Activated CD8-positive, alpha-beta memory T cell treated with anti-CD3 and anti-CD28 coated beads for 1 hour (primary cell): ENCODE measurements at places on chromosomes 1 and 21.

- peak; percentile 71 for DNase-seq
Observed at GRCh38 chr1:226679853-226680516, 59.1 kb downstream of the ITPKB start.

DNA sequence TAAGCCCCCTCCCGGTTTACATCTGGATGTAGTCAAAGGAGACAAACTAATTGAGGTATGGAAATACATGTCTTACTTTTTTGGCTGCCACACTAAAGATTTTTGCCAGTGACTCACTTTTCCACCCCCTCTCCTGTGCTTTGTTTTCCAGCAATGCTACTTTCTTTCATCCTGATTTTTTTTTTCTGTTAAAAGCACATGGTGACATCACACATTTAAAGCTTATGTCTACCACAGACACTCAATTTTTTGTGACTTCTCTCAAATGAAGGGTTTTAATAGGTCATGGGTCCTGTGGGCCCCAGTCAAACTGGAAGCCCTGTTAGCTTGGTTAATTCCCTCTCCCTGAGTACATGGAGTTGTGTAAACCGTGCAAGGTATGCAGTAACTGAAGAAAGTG lies 2.2 kb downstream of the PPP1R8 start:
- DNase-seq = no peak

- DNase-seq = no peak
Observed at GRCh38 chr1:42302034-42302433, 33.0 kb downstream of the FOXJ3 start.

DNA sequence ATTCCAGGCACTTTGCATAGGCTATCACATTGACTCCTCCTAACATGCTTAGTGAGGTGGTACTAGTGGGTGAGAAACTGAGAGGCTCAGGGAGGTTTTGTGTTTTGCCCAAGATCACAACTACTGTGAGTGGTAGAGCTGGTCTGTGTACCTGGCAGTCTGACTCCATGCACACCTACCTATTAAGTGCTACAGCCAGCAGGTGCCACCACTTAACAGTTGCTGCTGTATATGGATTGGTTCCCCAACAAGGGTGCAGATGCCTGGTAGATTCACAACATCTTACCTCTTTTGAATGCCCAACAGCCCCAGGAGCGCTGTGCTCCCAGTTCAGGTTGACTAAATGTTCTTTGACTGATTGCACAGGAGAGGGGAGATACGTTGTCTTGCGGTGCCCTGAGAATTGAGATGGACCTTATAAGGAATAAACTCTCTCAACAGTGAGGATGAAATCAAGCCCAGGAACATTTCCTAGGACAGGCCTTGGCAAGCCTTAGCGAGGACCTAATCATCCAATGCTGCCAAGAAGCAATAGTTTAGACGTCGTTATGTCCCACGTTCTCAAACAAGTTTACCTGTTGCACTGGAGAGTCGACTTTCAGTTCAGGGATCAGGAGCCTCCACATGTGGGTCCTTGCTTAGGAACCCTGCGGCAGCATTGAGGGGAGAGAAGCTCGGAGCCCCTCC lies 78.9 kb upstream of the F3 start:
- DNase-seq = no peak

- DNase-seq = no peak
Observed at GRCh38 chr1:155186067-155186793, 12.6 kb downstream of the TRIM46 start.

DNA sequence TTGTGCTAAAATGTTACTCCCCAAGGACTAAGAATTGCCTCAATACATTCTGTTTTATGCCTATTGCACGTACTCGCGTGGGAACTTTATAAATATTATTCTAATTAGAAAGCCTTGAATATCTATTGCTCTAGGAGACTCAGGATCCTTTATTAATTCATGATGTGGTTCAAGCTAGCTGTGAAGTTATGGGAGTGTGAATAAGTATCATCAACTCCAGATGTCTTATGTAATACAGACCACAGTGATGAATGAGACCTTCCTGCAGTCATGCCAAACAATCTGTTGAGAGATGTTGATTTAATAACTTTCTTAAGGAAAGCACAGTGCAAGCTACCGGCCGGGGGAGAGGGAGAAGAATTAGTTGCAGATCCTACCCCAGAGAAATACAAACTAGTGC lies 519.2 kb upstream of the ZP4 start:
- no peak for DNase-seq

- no peak for DNase-seq
Observed at GRCh38 chr1:33211972-33212371, 30.1 kb upstream of the TRIM62 start.

- DNase-seq = no peak
Observed at GRCh38 chr1:94836891-94837290, 16.7 kb downstream of the SLC44A3 start.

- no peak for DNase-seq
Observed at GRCh38 chr1:61757950-61758349, 15.7 kb downstream of the PATJ start.
